Substantia nigra (tissue), 51 donors: ENCODE measurements at places on chromosomes 13 and 19.

DNA sequence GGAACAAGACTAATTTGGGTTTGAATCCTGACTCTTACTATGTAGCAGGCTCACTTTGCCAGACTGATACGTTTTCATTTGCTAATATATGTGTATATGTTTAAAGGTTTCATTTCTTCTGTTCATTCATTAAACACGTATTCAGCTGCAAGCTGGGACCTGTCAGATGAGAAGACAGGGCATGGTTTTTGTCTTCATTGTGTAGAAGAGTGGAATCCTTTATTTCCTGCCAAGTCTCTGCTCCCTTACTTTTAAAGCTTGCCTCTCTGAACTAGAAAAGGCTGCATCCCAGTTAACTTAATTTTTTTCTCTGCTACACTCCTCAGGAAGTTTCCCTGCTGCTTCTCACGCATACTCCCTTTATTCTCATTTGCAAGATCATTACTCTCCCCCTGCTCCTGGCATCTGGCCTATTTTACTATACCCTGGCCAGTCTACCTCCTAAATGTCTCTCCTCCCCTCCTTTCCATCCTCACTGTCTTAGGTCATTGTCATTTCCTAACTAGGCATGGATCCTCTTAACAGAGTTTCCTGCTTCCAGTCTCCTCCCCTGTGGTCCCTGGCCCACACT lies 141.0 kb upstream of the TMTC4 start:
- DNase-seq, result no peak

DNA sequence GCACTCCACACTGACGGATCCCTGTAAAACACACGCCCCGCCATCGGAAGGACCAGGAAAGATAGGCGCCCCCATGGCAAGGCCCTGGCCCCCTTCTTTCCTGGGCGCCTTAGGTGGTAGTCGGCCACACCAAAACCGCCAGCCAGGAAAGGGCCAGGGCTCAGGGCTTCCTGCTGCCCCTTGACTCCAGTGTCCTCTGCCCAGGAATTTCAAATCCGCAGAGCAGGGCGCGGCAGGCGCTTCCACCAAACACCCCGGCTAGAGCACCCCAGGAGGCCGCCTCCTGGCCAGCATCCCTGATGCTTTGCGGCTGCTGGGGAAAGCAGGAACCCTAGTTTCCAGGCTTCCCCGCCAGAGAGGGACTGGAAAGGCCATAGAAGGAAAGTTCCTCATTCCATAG lies 57.5 kb downstream of the ZNF726 start:
- DNase-seq, result no peak

- no peak for DNase-seq
Observed at GRCh38 chr13:24040835-24041234, 119.7 kb upstream of the SPATA13 start.

GRCh38 chr13:113008851-113009250 lies 39.8 kb downstream of the MCF2L start:
- DNase-seq, result no peak

GRCh38 chr19:35213663-35214632 lies 14.6 kb downstream of the FAM187B start:
- DNase-seq, result no peak

GRCh38 chr13:26025196-26025595 lies 26.6 kb downstream of the SHISA2 start:
- peak; percentile 41 for DNase-seq
